HCT116 (cell line): ENCODE measurements at places on chromosomes 1 and 21. TPM values are rescaled to one million over a fixed set of nuclear protein-coding genes. Genes with fewer than 3 reads are reported as not detected.

- DNase-seq: no peak
These were observed 266.0 kb downstream of the GPR52 start for GRCh38 chr1:174713796-174714195.

GRCh38 chr1:216293683-216294082, 129.6 kb downstream of the USH2A start:
- no peak for DNase-seq

The PEX14 gene
- total RNA-seq: 29.3 TPM

GRCh38 chr1:240766831-240767230, 154.9 kb upstream of the GREM2 start:
- DNase-seq: no peak

DNA sequence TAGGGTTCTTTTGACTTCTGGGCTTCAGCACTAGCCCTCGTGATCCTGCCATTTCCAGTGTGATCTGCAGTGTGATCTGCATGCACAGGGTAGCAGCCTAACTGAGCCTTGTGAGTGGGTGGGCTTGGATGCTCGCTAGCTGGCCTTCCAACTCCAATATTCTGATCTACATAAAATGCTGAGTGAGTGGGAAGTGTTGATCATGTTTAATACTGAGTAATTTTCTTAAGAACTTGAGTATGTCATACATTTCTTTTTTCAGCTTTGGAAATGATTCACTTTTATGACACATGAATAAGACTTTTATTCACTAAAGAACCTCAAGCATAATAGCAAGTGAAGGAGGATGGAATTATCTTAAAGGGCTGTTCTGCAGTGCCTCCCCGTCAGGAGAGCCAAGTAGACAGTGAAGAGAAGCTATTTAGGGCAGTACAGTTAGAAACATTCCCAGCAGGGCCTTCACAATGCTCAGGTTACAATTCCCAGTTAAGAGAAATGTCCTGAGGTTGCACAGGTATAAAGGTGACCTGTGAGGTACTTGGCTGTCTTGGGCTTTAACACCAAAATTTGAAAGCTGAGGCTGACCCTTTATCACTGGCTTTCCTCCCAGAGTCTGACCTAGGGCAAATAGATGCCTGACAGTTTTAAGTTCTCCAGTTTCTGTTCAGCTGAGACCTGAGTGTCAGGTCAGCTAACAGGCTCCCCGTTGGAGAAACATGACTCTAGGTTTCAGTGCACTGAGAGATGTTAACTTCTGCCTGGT, 29.1 kb upstream of the LRRC8C start:
- DNase-seq: no peak

DNA sequence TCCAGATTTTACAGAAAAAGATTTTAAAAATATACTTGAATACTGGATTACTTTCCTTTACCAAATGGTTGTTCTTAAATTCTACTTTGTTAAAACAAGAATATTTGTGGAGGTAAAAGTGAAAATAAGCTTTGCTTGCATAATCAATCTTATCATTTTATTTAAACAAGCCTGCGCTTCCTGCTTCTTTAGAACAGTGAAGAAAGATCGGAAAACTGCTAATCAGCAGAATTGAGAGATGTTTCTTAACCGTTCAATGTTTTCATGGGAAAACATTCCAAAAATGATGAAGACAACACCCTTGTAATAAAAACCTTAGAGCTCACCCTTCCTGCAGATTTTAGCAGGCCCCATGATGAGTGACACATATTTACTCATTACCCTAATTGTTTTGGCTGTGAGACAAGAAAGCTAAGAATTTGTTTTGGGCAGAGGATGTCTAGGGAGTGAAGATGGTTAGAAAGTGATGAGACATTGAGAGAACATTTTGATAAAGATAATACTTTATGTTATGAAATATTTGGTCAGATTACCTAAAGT, 72.6 kb downstream of the TPR start:
- DNase-seq: no peak

- no peak for DNase-seq
These were observed 138.8 kb upstream of the WNT4 start for GRCh38 chr1:22281521-22282363.

- DNase-seq: no peak
These were observed 16.7 kb downstream of the SLX9 start for GRCh38 chr21:44956356-44957046.

DNA sequence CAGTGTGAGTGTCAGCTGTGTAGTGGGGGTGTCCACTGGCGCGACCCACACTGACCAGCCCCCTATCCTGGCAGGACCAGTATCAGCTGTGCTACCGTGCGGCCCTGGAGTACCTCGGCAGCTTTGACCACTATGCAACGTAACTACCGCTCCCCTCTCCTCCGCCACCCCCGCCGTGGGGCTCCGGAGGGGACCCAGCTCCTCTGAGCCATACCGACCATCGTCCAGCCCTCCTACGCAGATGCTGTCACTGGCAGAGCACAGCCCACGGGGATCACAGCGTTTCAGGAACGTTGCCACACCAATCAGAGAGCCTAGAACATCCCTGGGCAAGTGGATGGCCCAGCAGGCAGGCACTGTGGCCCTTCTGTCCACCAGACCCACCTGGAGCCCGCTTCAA, 28.1 kb upstream of the KDM4A start:
- DNase-seq: no peak

- DNase-seq: no peak
These were observed 105.4 kb downstream of the ATP6V1G3 start for GRCh38 chr1:198435056-198435455.

The OR10Z1 gene
- not detected for total RNA-seq

DNA sequence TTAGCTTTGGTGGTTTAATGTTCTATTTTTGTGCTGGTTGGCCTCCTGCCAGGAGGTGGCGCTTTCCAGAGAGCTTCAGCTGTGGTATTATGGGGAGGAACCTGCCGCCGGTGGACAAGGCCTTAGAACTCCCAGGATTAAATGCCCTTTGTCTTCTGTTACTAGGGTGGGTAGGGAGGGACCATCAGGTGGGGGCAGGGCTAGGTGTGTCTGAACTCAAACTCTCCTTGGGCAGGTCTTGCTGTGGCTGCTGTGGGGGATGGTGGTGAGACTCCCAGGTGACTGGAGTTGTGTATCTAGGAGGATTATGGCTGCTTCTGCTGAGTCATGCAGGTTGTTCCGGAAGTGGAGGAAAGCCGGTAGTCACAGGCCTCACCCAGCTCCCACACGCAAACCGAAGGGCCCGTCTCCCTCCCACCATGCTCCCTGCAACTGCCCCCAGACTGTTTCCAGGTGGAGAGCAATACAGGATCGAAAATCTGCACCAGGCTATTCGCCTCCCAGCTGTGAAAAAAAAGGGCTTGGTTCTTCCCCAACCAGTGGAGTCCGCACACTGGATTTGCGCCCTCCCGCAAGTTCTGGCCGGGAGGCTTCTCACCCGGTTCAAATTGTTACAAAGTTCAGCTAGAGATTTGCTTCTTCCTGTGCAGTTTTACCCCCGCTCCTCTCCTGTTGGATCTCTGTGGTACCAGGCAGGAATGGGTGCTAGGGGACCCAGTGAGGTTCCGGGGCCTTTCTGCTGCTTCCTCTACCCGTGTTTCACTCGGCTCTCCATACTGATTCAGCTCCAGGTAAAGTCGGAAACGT, 220.5 kb downstream of the CENPF start:
- DNase-seq: no peak

- peak; percentile 29 for DNase-seq
These were observed 31.2 kb downstream of the CDCP2 start for GRCh38 chr1:54121482-54122134.

DNA sequence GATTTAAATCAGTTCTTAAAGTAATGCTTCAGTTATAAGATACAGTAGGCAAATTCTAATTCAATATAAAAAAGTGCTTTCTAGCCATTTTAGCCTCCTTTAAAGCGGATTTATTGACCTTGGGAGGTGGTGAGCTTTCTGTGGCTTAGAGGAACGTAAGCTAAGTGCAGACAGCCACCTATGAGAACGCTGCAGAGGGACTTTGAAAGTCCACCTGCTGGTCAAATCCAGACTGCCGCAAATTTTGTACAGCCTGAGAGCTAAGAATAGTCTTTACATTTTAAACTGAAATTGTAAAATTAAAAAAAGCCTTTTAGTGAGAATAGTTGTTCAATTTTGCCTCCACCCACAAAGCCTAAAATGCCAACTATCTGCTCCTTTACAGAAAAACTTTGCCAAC, 67.0 kb upstream of the SSX2IP start:
- no peak for DNase-seq

The PAPPA2 gene
- not detected for total RNA-seq

- no peak for DNase-seq
These were observed 20.3 kb upstream of the KAZN start for GRCh38 chr1:14578156-14578555.

The CXADR gene
- total RNA-seq: 21.6 TPM

The RGS4 gene
- total RNA-seq: not detected

DNA sequence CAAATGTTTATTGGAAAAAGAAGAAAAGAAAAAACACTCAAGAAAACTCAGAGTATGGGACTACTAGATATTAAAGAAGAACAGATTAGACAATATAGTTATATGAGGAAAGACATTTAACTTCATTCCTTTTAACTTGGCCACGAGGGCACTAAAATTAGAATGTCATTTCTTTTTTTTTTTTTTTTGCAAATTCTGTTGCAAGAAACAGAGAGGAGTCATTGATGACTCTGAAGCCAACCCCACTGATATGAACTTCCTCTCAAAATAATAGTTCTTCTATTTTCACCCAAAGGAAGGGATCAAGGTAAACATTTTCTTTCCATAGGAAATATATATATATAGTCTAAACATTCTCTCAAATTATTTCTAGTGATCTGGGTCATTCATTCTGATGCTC, 24.6 kb upstream of the PEX19 start:
- DNase-seq: no peak

- DNase-seq: no peak
These were observed 11.6 kb downstream of the PLA2G2A start for GRCh38 chr1:19967808-19968207.

- DNase-seq: no peak
These were observed 59.4 kb upstream of the IFI44L start for GRCh38 chr1:78560811-78561210.

DNA sequence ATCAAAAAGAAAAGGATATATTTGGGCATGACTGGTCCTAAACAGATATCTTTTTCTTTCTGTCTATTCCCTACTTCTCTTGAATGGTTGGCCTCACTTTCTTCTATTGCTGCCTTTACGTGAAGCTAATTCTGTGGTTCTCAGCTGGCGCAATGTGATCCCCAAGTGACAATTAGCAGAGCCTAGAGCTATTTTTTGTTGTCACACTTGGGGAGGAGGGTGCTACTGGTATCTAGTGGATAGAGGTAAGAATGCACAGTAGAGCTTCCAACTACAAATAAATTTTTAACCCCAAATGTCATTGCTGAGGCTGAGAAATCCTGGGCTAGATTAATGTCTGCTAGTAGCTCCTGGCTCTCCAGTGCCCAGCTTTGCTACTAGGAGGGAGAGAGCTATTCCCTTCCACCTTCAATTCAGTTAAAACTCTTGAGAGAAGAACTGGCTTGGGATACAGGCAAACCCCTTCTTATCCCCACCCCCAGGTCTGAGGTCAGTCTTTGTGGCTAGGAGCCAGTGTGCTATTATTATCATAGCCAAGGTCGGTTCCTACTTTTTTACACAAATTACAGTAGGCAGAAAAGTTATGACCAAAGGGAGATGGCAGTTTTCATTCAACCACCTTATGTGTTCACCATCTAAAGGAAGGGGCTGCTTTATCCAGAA, 102.1 kb downstream of the SNX7 start:
- DNase-seq: no peak

DNA sequence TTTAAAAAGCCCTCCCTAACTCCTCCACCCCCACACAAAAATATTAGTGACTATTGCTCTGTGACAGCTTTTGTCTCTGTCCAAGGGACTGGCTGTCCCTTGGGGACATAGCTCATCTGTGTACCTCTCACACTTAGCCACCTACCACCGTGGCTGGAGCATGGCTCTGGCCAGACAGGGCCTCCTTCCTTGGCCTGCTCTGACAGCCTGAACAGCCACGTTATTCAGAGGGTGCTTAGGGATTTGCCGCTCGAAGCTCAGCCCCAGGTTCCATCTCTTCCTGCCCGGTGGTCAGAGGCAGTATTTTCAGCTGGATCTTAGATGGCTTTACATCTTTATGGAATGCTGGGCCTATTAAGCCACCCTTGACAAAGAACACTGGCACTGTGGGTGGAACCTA, 6.1 kb upstream of the CELSR2 start:
- no peak for DNase-seq

- no peak for DNase-seq
These were observed 75.8 kb downstream of the PGBD5 start for GRCh38 chr1:230350208-230350921.

- DNase-seq: no peak
These were observed 15.0 kb upstream of the ZZZ3 start for GRCh38 chr1:77697441-77697840.

The C8A gene
- 0.10 TPM for total RNA-seq

- DNase-seq: no peak
These were observed 29.5 kb downstream of the TMEM53 start for GRCh38 chr1:44644806-44645205.

DNA sequence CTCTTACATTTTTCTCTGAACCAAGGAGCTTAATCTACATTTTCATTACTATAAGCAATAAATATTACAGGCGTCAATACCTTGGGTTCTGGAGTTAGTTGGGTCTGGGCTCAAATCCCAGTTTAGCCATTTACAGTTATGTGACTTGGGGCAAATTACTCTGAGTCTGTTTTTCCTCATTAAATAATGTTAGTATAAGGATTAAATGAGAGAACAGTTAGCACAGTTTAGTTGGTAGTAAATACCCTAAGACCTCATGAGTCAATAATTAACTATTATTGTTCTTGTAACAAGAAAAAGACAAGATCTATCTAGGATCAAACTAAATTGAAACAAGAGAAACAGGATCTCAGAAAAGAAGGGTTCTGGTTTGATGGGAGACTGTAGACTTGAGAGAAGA, 4.6 kb downstream of the C1orf116 start:
- DNase-seq: no peak

GRCh38 chr1:36411674-36412648, 14.3 kb upstream of the LSM10 start:
- DNase-seq: no peak

DNA sequence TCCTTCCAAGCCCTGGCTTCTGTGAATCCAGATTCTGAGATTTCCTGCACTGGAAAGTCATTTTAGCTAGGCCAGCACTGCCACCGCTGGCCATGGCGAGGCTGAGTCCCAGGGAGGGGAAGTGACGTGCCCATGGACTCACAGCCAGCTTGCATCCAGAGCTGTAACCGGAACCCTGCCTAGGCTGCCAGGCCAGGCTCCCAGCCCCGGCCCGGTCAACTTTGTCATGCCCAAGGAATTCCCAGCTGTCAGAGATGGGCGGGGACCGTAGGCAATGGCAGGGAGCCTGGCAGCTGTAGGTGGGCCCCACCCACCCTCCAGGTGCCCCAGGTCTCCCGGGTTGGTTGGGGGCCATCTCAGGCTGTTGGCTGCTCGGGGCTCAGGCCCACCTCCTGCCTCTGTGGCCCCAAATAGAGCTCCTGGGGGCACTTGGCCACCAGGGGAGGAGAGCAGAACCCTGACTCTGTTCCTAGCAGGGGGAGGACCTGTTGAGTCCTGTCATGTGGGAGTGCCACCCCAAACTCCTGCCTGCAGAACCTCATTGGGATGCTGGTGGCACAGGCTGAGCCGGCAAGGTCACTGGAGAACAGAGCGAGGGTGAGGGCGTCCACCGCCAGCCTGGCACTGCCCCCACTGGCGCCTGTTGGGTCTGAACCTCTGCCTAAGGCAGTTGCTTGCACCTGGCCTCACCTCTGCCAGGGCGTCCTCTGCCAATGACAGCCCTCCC, 57.8 kb downstream of the FOXO6 start:
- peak; percentile 81 for DNase-seq

The SDCCAG8 gene
- 38.2 TPM for total RNA-seq
